Psoas muscle (tissue), 8 donors: ENCODE measurements at places on chromosomes 4 and X.
A peak's percentile ranks its signal among the peaks of the same experiment; 100 is the strongest.

DNA sequence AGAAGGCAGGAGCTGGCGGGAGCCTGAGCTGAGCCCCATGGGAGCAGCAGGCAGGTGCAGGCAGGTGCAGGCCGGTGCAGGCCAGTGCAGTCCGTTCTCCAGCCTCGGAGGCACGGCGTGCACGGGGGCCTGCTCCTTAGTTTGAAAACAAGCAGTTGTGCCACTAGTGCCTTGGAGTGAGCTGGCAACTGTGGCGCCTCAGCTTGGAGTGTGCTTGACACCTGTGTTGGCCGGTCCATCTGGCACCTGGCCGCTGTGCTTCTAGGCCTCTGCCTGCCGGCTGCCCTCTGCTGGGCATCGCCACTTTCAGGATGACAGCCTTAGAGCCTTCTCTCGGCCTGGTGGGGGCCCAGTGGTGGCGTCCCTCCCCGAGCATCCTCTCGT lies 47.9 kb downstream of the RGS12 start:
- DNase-seq: peak; percentile 92

DNA sequence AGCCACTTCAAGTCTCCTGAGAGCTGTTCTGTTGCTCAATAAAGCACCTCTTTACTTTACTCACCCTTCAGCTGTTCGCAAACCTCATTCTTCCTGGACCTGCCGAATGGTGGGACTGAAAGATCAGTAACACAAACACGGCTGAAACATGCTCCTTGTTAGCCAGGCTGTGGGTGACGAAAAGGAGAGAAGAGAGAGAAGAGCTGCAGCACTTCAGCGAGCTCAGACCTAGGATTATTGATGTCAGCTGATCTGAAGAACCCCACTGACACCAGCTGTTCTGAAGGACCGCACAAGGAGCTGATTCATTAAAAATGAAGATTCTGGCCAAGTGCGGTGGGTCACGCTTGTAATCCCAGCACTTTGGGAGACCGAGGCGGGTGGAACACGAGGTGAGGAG lies 2020.0 kb upstream of the ADGRL3 start:
- DNase-seq: no peak

DNA sequence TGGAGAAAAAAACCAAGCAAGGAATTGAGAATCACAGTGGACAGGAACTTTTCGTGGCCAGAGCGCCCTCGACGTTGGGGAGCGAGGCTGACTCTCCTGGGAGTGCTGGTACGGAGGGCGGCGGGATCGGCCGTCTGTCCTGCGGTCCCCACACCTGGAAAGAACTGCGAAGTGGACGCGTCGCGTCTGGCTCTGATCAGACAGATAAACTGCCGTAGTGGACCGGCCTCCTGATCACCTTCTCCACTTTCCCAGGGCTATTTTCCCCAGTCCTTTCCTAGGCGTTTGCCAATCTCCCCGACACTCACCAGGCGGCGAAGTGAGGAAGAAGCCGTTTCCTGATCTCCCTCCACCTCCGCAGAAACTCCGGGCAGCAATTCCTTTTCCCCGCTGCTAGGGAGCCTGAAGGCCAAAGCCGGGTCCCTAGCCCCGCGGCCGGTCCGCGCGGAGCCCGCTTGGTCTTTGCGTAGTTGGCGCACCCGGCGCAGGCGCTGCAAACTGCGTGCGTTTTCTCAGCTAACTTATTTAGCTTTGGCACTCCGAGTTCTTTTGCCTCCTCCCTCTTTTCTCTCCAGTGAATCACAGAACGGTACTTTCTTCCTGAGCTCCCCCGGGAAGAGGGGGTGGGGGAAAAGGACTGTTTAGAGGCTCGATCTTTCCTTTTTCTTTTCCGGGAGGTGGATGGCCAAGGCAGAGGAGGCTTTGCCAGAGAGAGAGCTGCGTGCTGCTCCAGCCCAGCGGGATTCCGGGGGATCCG lies at the start of gene ARSJ:
TSS of gene ARSJ (minus strand) at position 500 of the 757 bp plus-strand sequence. CDS start 813 bp downstream, outside the sequence.
- DNase-seq: peak; percentile 67

DNA sequence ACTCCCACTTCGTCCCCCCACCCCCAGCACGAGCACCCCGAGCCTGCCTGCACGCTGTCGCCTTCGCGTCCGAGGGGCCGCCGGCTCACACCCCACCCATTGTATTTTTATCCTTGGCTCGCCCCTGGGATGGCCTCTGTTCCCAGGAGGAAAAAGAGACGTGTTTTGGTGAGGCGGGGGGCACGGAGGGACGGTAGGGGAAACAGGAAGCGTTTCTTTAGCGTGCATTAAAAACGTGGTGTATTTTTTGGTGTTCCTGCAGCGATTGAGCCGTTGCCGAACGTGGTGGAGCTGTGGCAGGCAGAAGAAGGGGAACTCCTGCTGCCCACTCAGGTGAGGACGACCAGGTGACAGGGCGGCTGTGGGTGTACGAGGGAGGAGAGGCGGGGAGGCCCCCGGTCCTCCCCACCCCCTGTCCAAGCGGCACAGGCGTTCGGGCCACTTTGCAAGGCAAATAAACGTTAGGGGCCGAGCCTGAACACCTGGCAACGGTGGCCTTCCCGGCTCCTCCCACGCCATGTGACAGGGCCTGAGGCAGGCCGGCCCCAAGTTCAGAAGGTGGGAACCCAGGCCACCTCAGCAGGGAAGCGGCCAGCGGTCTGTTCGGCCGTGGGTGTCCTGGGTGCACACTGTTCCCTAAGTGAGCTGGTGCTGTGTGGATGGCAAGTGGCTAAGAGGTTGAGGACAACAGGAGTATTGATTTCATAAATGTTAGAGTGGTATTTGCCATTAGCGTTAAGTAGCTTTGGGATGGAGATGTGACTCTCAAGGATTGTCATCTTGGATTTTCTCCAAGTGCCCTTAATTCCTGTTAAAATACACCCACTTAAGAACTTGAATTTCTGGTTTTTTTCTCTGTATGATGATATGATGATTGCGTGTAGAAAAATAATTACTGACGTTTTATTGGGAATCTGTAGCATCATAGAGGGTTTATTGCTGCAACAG lies 1.1 kb downstream of the TMEM131L start:
- DNase-seq: peak; percentile 75

DNA sequence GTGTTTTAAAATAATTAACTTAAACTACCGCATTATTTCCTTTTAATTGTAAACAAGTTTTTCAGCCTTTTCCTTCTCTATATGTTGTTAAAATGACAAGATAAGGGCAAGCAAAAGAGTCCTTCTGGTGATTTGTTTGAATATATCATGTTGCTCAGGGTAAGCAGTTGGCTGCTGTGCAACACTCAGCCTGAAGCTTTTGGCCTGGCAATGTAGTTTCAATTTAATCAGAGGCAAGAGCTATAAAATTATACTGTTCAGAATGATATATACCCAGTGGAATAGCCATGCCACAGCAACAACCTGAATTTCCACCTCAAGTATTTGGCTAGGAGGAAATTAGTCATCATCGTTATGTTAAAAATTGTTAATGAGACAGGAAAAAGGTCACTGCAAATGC lies 53.4 kb downstream of the GRXCR1 start:
- DNase-seq: no peak

DNA sequence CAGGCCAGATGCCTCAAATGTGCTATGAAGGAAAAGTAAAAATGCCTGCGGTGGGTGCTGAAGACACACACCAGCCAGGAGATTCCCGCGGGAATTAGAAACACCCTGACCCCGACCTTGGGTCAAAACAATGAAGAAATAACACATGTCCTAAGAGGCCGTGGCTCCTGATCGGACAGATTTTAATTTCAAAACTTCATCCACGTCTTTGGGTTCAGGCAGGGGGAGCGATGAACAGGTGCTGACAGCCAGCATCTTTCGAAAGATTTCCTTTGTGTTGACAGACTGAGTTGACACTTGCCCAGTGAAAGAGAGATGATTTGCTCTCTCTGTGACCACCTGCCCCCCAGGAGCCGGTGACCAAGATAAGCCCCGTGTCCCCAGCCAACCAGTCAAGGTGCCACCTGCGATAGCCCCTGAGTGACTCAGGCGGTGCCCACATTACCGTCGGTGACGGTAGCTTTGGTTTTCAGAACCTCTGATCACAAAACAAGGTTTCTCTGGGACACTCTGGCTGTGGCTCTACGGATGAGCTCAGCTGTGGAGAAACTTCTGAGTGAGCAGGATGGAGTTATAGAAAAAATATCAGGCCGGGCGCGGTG lies 11.0 kb upstream of the IL3RA start:
- no peak for DNase-seq

DNA sequence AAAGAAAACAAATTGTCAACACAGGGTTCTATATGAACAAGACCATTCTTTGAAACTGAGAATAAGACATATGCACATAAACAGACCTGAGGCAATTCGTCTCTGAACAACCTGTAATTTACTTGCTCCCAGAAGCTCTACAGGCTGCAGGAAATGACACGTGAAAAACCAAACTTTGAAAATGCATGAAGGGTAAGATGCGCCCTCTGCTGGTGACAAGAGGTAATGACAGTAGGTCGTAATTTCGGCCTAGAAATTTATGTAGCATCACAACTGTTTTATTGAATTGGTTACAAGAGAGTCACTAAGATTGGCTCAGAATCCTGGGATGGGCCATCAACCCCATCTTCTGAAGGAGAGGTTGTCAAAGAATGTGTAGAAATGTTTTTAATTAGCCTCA lies 276.5 kb downstream of the PPP4R3C start:
- no peak for DNase-seq

DNA sequence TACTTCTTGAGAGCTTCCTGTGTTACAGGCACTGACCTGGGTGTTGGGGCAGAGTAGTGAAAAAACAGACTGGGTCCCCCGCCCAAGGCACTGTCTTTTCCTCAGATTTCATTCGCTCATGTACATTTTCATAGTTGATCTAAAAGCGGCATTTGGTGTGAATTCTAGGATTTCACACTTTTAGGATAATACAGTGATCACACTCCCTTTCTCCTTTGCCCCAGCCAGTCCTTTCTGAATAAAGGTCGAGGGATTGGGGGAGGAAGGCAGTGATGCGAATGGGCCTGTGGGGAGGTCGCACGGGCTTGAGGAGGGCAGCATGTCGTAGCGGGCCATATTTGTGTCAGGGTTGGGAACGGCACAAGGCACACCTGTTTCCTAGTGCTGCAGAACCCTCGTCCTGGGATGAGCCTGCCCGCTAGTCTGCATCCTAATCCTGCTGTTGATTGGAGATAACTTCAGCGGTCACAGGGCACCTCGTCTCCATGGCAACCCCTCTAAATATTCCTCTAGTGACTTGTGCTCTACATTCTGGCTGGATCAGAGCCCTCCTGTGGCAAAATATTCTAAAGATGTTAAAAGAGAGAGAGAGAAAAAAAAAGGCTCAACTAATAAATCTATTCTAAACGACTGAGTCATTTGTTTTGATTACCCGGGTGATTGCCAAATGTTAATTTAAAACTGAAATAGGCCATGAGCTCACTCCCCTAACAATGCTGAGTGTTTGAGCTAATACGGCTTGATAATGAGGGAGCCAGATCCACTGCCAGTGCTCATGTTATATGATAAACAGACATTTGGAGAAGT lies 21.8 kb downstream of the FHL1 start:
- peak; percentile 37 for DNase-seq

DNA sequence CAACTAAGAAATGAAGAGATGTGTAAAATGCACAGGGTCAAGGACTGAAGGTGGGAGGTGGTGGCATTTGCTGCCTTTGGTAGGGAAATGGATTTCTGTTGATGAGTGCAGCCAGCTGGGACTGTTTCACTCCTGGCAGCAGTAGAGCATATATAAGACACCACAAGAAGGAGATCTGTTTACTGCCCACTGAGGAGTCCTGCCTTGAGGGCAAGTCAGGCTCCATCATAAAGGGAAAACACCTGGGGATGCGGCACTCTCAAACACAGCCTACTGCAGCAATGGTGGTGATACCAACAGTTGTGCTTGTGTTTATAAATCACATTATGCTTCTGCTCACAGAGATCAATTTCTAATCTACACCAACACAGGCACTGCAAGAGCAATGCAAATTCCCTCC lies 222.1 kb downstream of the TACR3 start:
- DNase-seq: no peak

DNA sequence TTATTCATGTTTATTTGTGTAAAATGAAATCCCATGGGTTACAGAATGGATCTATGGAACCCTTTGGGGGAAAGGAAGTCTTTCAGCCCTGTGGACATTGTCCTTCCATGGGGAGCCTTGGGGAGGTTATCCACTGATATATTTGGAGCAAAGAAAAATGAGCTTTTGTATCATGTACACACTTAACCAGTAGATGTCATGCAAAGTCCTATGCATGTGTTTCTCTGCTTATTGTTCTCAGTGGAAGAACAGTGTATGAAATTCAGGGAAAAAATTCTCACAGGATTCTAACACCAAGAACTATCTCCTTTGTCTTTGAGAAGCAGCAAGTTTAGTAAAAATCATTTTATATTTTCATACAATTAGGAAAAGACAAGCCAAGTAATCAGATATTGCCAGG lies 105.3 kb downstream of the DTHD1 start:
- DNase-seq: no peak

DNA sequence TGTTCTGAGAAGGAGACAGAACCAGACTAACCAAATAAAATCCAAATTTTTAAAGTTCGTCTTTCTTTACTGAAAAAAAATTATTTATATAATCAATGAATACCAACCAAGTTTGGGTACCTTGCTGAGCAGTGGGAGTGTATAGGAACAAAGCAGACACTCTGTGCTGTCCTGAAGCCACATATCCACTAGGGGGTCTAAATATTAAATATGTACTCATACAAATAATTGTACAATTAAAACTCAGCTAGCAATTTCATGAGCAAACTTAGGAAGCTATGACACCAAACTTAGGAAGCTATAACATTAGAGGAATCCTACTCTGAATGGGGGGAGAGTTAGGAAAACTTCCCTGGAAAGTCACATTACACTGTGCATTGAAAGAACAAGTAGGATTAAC lies 582.0 kb upstream of the EPHA5 start:
- DNase-seq: no peak

DNA sequence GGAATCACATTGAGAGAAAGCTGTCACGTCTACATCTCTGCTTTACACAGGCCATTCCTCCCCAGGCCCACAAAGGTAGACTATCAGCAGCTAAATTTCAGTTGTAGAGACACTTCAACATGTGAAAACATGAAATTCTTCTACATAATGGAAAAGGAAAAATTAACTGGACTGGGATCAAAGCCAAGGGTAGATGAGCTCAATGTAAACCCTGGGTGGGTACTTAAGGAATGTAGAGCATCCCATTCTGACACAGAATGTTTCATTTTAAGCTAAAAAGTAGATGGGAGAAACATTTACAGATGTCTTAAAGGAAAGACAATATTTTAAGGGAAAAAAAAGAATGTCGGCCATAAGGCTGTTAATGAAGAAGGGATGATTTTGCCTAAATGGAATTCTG lies 51.3 kb upstream of the NPNT start:
- no peak for DNase-seq
